T-helper 1 cell (primary cell): ENCODE measurements at places on chromosomes 3 and 15.

GRCh38 chr3:153029350-153029749 lies 132.7 kb upstream of the RAP2B start:
- no peak for DNase-seq

- DNase-seq: no peak
These were observed 128.9 kb upstream of the PHLDB2 start for GRCh38 chr3:111730143-111730542.

DNA sequence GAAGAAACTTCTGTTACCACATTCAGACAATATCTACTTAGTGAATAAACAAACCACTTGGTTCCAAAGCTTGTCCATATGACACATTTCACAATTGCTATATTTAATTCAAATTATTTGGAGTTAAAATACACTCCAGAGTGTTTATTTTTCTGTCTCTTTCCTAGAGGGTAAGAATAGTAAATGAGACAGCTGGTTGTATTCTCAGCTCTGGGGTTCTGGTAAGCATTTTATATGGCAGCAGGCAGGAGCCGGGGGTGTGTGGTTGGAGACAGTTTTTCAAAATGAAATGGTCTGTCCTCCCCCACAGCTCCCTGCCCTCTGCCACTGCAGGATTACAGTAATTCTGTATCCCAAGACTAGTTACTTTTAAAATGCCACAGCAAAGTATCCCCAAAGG lies 10.9 kb upstream of the SEC61A1 start:
- DNase-seq: no peak

DNA sequence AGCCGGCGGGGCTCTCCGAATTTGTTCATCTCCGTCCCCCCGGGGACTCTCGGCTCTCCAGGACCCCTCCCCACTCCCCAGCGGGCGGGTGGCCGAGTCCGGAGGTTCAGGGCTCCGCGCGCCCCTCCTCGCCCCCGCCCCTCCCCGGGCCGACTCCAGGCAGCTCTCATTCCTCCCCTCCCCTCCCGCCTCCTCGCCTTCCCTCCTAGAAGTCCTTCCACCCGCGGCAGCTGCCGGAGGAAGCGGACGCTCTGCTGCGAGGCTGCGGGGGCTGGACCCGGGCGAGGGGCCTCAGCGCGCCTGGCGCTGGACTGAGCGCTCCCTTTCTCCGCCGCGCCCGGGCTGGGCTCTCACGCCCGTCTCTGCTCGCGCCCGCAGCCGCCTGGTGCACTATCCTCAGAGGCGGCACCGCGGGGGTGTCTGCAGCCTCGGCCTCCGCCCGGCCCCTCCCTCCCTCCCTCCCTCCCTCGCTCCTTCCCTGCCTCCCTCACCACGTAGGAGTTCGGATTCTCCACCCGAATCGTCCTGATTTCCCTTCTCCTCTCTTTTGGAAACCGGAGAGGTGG lies at the start of gene ROBO2:
Gene ROBO2, plus strand, starts transcription at position 494 of the 566 bp plus-strand sequence. CDS start 687 bp downstream, outside the sequence.
- no peak for DNase-seq

GRCh38 chr3:133376810-133377209 lies 23.0 kb upstream of the BFSP2 start:
- no peak for DNase-seq

DNA sequence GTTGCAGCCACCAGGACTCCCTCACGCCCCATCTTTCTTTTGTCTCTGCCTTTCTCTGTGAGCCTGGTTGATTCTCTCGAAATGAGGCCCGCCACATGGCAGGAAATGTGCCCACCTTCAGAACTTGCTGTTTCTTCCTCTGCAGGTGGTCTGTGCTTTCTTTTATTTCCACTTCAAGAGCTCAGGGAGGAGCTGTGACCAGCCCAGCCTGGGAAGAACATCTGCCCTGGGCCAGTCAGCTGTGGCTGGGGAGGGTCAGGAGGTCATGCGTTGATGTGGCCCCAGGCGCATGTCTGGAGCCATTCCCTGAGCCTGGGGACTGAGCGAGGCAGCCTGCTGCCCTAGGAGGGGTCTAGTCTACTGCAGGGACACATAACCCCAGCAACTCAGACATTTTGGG lies 8.0 kb downstream of the FBLN2 start:
- DNase-seq: no peak

GRCh38 chr3:141625506-141625905 lies 112.6 kb upstream of the RNF7 start:
- DNase-seq: no peak

- DNase-seq: no peak
These were observed 150.9 kb upstream of the ABI3BP start for GRCh38 chr3:101144105-101144504.

DNA sequence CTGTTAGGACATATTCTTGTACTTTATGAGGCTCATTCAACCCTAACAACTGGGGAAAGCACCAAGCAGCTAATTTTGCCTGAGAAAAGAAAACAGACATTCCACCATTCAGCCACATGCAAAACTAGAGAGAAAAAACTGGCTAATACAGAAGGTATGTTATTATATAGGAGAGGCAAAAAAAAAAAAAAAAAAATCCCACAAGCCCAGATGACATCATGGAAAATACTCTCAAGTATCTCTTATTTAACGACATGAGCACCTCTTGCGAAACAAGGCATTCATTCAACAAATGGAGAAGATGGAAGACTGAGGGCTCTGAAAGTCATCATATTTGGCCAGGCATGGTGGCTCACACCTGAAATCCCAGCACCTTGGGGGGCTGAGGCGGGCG lies 61.5 kb downstream of the PRICKLE2 start:
- no peak for DNase-seq

DNA sequence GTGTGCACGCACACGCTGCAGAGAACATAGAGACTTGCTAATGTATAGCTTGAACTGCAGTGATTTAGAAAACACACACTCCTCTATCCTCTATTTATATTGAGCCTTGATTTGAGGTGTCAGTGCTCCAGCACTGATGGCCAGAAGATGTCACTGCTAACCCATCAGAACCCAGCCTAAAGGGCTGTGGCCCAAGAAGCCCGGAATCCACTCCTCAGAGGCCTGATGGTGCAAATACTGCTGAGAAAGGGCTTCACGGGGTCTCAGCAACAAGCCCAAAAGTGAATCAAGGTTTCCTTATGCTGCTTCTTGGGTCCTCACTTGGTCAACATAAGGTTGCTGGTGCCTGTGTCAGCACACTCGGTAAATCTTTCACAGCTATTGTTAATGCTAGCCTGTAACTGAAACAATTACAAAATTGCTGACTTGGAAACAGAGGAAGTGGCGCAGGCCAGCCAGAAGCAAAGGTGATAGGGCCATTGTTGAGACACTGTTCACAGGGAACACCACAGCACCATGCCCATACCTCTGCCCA lies 60.3 kb downstream of the HEG1 start:
- DNase-seq: peak; percentile 31

- DNase-seq: no peak
These were observed 64.6 kb downstream of the SLCO2A1 start for GRCh38 chr3:133965013-133965570.

DNA sequence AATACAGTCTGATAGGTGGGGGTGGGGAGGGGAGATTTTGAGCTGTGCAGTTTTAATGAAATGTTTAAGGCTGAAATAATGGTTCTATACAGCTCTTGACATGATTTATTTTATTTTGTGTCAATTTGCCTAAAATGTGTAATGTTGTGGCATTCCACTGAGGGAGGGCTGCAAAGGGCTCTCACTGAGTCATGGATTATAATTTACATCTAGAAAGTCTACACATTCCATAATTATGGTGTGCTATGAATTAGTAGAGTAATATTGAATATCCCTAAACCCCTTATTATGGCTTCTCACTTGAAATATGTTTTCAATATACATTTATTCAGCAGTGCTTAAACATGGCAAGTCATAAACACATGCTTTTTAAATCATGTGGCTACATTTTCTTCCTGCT lies 103.9 kb downstream of the RARB start:
- no peak for DNase-seq

- no peak for DNase-seq
These were observed 43.5 kb downstream of the SLC41A3 start for GRCh38 chr3:126040386-126040785.

DNA sequence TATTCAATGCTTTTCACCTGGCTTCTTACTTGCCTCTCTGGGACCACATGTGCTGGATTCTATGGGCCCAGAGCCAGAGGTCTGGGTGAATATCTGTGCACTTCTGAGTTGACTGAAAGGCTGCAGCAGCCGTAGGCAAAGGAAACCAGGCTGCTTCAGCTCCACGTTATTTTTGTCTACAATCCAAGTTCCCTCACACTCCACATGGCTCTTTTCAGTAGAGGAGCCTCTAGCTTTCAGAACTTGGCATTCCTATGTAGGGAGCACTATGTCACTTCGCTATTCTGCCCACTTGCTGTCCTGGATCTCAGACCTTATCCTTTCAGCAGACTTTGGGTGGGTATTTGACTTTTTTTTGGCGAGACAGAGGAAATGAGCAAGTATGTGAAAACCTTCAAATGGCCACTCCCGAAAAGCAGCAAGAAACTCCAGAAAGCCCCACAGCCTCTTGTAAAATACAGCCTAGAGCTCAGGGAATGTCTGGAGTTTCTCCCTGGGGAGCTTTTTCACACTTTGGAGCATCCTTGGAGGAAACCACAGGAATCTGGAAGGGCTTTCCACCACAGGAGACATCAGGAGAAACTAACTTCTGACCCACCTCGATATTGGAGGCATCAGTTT lies 80.9 kb downstream of the DUT start:
- no peak for DNase-seq

GRCh38 chr15:73273181-73274002 lies 95.4 kb downstream of the HCN4 start:
- peak; percentile 21 for DNase-seq

DNA sequence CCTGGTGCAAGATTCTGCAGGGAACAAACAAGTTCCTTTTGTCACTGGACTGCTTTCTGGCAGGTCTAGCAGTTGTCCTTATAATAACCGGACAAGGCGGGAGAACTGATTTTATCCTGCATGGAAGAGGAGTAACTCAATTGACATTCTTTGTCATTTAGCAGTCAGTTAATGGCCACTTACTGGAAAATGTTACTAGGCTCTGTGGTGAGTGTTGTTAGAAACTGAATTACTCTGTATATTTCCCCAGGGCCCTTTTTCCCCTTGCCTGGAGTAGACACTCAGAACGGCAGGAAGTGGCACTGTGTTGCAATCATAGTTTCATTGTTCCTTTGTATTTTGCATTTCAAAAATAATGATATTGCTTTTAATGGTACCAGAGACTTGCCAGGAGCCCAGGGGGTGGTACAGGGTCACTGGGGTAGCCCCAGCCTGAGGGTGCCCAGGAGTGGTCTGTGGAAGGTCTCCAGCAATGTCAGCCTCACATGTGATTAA lies 318.6 kb upstream of the LRRFIP2 start:
- DNase-seq: peak; percentile 20

GRCh38 chr3:178382449-178383061 lies 153.7 kb upstream of the KCNMB2 start:
- no peak for DNase-seq

- DNase-seq: no peak
These were observed 190.5 kb upstream of the NECTIN3 start for GRCh38 chr3:110881069-110881468.

DNA sequence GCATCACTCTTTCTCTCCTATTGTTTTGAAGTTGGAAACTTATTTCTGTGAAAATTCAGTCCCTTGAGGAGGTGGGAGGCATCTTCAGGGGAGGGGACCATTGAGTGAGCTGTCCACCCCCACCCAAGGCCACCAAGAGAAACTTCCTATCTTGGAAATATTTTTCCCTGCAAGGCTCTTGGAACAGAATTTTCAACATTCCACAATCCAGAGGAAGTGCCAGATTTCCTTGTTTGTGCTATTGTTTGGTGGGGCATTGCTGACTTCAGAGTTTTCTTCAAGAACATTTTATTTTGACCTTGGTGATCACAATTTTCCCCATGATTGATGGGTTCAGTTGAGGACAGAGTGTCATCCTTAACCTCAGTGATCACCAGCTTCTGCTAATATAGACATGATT lies 12.0 kb downstream of the DNASE1L3 start:
- DNase-seq: no peak

- no peak for DNase-seq
These were observed 268.8 kb downstream of the SLCO3A1 start for GRCh38 chr15:92122259-92122658.

DNA sequence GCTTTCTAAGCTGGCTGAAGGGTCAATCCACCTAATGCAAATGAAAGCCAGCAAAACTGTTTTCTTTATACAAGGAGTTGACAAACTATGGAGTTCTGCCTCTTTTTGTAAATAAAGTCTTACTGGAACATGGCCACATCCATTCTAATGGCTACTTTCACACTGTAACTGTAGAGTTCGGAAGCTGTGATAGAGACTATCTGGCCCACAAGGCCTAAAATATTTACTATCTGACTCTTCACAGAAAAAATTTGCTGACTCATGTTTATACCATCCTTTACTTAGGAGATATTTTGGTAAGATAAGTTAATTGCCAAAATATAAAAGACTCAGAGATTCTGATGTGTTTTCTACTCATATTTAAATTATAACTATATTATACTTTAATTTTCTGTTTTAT lies 93.7 kb upstream of the GK5 start:
- no peak for DNase-seq

DNA sequence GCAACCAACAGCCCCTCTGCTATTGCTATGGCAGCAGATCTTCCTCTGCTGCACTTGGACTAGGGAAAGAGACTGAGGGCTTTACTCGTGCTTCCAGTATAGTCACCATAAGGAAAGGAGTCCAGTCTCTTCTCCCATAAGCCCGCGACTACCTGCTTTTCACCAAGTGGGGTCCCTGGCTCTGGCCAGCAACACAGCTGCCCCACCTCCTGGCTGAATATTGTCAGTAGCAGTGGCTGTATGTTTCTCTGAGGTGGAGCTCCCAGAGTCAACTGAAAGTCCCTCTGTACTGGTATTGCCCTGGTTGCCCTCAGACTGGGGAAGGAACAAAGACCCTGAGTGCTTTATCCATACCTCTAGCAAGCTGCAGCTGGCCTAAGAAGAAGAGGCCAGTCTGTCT lies 719.6 kb downstream of the SQOR start:
- no peak for DNase-seq

- no peak for DNase-seq
These were observed 47.4 kb upstream of the MITF start for GRCh38 chr3:69691860-69692259.

- DNase-seq: no peak
These were observed 1.1 kb upstream of the ALCAM start for GRCh38 chr3:105365391-105366325.

- no peak for DNase-seq
These were observed 615.2 kb upstream of the TGFBR2 start for GRCh38 chr3:29991198-29991597.

DNA sequence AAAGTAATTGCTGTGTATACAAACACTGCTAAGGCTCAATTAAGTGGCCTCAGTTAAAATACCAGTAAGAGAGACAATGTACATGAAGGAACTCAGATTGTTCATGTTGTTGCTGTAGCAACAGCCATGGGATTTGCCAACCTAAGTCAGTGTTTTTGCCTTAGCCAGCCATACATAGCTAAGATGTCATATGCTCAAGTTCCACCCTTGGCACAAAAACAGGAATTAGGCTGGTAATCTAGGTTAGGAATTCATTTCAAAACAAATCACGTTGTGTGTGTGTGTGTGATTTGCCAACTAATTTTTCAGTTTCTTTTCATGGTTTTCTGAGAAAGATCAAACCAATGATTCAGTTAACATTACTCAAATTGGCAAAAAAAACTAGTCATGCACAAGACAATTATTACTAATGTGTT lies 143.7 kb upstream of the KCNMB2 start:
- DNase-seq: no peak
